ENCODE measurements at places on chromosomes 12 and 14.

DNA sequence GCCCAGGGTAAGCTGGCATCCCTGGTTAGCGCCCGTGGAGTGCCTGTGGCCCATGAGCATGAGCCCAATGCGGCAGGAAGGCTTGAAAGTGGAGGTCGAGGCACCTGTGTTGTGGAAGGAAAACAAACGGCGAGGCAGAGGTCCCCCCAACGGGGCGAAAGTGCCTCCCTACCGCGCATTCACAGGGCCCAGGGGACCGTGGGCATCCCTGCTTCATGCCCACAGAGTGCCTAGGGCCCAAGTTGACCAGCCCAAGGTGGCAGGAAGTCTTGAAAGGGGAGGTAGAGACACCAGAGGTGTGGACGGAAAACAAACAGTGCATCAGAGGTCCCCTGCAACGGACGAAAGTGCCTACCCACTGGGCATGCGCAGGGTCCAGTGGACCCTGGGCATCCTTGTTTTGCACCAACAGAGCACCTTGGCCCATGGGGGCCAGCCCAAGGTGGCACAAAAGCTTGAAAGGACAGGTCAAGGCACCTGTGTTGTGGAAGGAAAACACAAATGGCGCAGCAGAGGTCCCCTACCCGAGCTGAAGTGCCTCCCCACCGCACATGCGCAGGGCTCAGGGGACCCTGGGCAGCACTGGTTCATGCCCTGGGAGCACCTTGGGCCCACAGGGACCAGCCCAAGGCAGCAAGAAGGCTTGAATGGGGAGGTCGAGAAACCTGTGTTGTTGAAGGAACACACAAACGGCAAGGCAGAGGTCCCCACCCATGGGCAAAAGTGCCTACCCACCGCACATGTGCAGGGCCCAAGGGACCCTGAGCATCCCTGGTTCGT lies 377.5 kb downstream of the ALG10 start:
- DNase-seq, result no peak

DNA sequence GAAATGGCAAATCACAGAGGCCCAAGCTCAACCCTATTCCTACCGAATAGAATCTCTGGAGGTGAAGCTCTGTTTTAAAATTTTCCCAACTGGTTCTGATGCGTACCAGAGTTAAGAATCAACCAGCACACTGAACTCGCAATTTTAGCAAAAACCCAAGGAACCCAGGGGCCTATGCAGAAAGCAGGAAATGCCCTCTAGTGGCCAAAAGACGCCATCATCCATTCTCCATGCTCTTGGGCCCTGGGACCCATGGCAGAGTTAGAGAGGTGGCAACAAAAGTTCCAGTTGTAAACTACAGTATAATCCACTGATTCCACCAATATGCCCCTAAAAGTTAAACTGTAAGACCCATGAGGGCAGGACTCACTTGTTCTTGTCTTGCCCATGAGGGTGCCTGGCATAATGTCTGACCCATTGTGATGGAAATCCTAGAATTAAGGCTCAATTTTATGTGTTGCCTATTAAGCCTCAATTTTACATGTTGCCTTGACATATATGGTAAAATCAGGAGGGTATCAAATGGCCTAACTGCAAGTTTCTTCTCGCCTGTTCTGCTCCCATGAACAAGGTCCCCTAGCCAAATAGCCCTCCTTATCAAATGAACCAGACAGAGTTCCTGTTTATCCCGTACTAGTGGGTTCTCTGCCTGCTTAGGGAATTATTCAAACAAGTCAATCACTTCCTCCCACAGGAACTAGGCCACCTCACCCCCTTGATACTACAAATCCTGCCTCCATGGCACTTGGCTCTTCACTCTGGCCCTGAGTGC lies 137.5 kb upstream of the CPM start:
- DNase-seq, result peak; percentile 54

- DNase-seq, result no peak
These were observed 65.5 kb upstream of the BDKRB2 start for GRCh38 chr14:96139169-96139568.

GRCh38 chr12:131241517-131241916 lies 287.8 kb downstream of the ADGRD1 start:
- no peak for DNase-seq

DNA sequence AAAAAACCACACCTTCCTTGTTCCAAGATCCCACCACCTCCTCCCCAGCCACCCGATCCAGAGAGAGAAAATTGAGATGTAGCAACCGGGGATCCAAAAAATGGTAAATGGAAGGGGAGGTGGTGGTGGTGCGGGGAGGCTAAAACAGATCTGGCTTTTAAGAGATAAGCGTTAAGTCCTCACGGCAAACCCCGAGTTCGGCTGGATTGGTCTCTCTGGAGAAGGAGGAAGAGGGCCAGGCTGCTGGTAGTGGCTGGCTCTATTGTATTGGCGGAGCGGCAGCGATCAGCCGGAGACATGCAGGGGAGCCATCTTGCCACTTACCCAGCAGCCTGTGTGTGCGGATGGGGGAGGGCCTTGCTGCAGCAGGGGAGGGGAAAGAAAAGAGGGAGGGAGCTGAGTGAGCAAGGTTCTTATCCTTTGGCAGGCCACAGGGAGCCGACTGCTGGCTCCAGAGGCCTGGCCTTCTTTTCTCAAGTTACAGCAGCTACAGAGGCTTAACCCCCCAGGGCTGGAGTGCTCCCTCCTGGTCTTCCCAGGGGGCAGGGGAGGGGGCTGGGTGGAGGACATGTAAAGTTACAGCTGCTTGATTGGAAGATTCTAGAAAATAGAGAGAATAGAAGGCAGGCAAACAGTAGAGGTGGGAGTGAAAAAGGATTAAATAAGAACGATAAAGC lies 14.1 kb upstream of the CDH24 start:
- DNase-seq, result peak; percentile 89

DNA sequence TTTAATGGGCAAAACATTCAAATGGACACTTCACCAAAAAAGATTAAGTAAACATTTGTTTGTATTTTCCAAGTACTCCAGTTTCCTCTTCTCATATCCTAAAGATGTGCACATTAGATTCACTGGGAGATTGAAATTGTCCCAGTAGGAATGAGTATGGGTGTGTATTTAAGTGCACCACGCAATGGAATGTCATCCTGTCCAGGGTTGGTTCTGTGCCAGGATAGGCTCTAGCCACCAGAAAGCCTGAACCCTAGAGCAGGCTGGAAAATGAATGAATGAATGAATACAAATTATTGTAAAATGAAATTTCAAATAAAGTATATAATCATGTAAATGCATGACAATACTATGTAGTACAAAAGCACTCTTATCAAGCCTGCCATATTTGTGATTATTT lies 14.0 kb downstream of the CEP83 start:
- no peak for DNase-seq

DNA sequence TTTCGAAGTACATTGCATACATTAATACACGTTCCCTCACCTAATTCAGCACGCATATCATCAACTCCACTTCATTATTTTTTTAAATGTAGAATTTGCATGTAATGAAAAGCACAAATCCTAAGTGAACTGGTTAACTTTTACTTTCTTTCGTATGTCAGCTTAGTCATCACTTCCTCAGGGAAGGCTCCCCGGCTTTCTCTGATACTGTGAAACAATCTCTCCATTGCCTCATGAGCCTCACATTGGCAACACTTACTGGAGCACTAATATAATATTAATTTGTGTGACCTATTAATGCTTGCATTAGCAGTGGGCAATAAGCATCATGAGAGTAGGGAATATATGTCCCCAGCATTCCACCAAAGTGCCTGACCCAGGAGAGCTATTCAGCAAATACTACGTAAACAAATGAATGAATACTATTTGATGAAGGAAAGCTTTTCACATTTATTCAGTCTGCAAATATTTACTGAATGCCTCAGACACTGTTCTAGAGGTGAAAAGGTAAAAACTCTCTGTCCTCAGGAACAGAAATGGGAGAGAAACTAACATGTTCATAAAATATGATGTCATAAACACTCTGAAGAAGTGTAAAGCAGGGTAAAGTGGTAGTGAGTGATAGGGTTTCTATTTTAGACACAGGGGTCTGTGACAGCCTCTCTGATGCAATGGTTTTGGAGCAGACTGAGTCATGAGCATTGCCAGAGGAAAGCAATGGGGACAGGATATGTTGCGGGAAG lies 327.5 kb upstream of the DIO2 start:
- no peak for DNase-seq

- no peak for DNase-seq
These were observed 147.6 kb downstream of the NDUFA12 start for GRCh38 chr12:94855853-94856252.

GRCh38 chr14:24885410-24885913 lies 164.5 kb downstream of the STXBP6 start:
- DNase-seq, result no peak

GRCh38 chr12:119204671-119205285 lies 26.0 kb downstream of the HSPB8 start:
- DNase-seq, result no peak

DNA sequence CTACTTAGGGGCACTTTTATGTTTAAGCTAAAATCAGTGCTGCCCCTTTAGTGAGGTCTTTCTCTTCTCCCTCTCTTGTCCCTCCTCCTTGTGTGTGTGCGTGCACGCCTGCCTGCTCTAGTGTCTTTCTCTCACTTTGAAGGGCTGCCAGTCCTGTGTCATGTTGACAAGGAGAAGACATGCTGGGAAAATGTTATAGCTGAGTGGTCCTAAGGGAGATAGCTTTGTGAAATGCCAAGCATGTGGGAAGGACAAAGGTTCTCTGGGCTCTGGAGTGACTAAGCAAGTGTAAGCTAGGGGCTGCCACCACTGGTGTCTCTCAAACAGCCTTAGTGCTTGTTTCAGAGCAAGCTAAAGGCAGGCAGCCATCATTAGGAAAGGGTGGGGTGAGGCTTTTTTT lies 108.4 kb downstream of the EMP1 start:
- DNase-seq, result no peak

- no peak for DNase-seq
These were observed 63.1 kb downstream of the HEATR5A start for GRCh38 chr14:31357279-31357678.

GRCh38 chr14:34179727-34180126 lies 228.9 kb upstream of the EGLN3 start:
- no peak for DNase-seq

DNA sequence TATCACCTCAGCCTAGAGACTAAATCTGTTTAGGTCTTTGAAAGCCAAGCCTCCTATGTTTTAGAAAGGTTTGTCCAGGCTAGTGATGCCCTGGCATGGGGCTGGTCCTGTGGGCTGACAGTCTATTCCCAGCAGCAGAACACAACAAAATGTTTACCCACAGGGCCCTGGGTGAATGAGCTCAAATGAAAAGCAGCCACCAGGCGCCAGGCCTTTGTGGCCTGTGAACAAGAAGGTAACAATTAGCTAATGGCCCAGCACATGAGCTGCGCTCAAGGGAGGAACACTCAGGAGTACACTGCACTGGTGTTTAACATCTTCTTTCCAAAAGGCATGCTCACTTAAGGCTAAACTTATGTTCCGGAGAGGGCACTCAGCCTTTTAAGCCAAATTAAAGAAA lies 202.2 kb downstream of the MON2 start:
- DNase-seq, result no peak

DNA sequence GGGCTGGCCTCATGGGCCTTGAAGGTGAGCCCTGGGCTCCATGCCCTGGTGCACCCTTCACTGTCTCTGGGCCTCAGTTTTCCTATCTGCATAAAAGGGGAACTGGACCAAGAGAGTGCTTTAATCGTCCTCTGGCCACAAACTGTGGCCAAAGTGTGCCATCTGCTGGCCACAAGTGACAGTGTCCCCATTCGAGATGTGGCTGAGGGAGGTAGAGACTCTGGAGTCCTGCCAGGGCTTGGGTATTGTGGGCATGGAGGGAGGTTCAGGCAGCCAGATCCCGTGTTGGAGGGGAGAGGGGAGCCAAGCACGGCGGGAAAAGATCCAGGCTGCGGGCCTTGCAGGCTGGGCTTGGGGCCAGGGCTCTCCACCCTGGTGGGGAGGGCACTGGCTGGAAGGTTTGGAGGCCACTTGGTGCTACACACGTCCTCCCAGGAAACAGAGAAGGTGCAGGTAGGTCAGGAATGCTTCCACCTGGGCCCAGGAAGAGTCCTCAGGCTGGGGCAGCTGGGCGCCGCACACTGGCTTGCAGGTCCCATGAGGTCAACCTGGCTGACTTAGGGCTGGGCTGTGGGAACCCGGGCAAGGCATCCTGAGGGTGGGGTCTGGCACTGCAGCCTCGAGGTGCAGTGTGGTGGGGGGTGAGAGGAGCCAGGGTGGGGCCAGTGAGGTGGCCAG lies 7.3 kb upstream of the KIF26A start:
- DNase-seq, result no peak

DNA sequence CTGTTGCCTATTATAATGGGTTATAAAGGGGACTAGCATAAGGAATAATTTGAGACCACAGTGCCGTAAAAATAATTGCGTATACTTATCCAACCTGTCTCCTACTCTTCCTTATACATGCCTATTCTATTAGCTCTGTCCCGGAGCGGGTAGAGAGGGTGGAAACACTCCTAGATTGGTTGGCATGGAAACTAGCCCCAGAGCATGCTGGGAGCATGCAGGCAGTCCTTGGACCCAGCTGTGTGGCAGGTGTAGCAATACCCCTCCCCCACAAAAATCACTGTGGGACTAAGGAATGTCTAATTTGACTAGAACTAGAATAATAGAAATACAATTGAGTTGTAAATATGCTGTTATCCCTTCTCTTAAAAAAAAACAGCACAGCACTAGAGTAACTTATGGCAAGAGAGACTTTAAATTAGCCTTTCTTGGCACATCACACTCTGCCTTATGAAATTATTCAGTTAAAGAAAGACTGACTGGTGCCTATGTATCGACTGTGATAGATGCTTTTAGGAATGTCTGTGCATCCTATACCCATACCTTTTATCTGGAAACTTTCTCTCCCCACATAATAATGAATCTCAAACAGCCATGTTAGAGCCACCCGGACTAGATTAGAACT lies 244.0 kb upstream of the DAAM1 start:
- no peak for DNase-seq

DNA sequence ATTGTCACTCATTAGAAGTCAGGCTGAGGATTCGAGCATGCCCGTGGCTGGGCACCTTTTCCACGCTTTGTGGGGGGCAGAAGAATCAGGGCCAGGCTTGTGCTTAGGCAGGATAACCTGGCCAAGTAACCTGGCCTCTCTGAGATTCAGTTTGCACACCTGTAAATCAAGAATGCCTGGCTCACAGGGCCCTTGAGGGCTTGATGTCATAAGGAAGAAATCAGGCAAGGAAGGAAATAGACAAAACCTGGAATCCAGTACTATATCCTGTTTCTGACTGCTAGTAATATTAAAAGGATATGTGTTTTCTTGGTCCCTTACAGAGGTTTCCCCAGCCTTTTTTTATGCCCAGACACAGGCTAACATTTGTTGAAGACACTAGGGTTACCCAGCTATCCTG lies 91.9 kb downstream of the SAMD4A start:
- no peak for DNase-seq

- DNase-seq, result no peak
These were observed 13.0 kb upstream of the P2RX4 start for GRCh38 chr12:121196902-121197301.

Measured in stromal cell of bone marrow (primary cell).